ENCODE measurements at places on chromosomes 7 and 10.
A peak's percentile ranks its signal among the peaks of the same experiment; 100 is the strongest.

- DNase-seq, result no peak
Measured at GRCh38 chr7:116229366-116229765, 19.0 kb downstream of the TES start.

GRCh38 chr10:80277567-80278250 lies 11.7 kb downstream of the MAT1A start:
- no peak for DNase-seq

- no peak for DNase-seq
Measured at GRCh38 chr10:117710181-117710798, 167.7 kb downstream of the EMX2 start.

DNA sequence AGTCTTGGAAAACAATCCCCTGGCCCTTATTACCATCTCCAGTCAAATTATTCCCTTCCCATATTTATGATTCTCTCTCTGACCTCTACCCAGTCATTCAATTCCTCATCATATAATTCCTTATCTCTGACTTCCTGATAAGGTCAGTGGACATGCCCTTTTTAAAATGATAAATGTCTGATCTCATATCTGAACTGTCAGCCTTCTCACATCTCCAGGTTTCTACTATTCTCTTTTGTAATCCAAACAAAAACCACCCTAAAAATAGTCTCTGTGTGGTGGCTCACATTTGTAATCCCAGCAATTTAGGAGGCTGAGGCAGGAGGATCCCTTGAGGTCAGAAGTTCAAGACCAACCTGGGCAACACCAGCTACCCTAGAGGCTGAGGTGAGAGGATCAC lies 11.9 kb downstream of the GSDME start:
- no peak for DNase-seq

- DNase-seq, result no peak
Measured at GRCh38 chr10:89521368-89521767, 14.0 kb downstream of the SLC16A12 start.

DNA sequence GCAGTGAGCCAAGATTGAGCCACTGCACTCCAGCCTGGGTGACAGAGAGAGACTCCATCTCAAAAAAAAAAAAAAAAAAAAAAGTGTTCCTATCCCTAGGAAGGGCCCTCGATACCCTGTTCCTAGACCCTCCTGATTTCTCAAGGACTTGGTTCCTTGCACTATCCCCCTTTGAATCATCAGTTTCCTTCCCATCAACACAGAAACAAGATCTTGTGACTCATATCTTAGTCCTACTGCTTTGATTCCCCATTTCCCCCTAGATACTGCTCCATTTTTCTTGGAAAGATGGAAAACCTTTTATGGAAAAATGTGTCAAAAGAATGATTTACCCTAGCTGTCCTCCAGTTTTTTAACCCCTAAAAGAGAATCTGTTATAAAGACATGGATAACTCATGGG lies 1.7 kb upstream of the ZNF862 start:
- no peak for DNase-seq

- no peak for DNase-seq
Measured at GRCh38 chr7:105926131-105926530, 36.9 kb upstream of the CDHR3 start.

DNA sequence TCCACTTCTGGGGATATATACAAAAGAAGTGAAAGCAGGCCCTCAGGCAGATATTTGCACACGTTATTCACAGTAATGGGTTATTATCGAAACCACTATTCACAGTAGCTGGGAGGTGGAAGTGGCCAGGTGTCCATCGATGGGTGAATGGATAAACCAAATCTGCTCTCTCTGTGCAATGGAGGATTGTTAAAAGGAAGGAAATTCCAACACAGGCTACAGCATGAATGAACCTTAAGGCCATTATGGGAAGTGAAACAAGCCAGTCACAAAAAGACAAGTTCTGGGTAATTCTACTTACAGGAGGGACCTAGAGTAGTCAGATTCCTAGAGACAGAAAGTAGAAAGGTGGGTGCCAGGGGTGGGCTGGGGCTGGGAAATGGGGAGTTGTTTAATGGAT lies 48.5 kb upstream of the BHLHA15 start:
- DNase-seq, result peak; percentile 81

- DNase-seq, result no peak
Measured at GRCh38 chr7:3950249-3950648, 649.2 kb downstream of the SDK1 start.

GRCh38 chr7:5597772-5598171 lies 174.1 kb upstream of the TNRC18 start:
- DNase-seq, result no peak
